ENCODE measurements at places on chromosomes 7 and 10.
A peak's percentile ranks its signal among the peaks of the same experiment; 100 is the strongest.

DNA sequence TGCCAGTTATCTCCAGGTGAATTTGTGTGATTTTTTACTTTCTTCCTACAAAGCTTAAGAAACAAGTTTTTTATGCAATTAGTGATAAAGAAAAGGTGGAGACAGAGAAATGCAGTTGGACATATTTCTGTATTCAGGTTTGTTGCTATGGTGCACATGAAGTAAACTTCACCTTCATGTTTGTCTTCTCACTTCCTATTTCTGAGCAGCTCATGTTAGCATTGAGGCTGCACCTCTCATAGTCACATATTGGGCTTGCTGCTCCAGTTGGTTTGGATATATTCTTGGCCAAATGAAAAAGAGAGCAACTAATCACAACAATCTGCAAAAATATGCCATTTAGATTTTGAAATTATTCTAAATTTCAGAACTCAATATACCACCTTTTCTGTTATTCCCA, 475.6 kb upstream of the ZWINT start:
- DNase-seq = no peak

DNA sequence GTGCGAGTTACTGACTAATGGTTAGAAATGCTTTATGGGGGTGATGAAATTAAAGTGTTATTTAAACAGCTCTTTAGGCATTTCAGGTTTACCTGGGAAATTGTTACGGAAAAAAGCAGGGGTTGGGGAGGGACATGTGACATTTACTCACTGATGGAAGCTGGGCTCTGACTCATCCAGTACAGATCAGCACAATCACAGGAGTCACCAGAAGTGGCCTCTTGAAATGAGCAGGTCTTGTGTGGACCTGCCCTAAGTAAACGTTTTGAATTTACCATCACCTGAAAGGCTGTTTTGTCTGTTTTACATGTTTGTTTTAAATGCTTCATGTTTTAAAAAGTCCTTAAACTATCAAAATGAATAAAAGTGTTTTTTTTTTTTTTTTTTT, 2.3 kb downstream of the GLRX3 start:
- DNase-seq = no peak

DNA sequence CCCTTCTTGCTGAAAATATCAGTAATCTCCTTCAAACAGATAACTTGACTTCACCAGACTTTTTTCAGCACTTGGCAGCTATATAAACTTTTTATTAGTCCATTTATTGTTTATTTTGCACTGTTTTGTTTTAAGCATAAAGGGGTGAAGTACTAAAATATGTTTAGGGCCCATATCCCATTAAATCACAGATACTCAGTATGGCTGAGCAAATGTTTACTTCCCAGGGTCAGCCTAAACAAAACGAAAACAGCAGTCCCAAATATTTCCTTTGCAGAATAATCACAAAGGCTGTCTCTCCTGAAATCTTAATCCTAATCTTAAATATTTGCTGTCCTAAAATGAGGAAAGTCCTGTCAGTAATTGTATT, 649.6 kb downstream of the TNS3 start:
- no peak for DNase-seq

GRCh38 chr7:120774481-120774880, 83.5 kb downstream of the TSPAN12 start:
- no peak for DNase-seq

DNA sequence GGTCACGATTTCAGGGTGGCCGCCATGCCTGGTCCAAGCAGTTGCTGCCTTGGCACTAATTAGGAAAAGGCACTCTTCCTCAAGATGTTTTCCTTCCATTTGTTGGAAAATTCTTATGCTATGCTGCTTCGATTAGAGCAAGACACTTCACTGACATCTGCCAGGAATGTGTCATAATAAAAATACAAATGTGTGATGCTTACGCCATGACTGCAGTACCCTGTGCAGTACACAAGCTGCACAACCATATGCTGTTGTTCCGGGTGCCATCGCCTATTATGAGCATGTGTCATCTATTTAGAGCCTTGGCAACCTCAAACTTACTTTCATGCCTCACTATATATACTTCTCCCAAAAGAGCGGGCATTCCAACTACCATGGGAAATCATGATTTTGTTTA, 14.9 kb upstream of the MPP7 start:
- peak; percentile 38 for DNase-seq

- DNase-seq = no peak
Observed at GRCh38 chr10:18738835-18739234, 79.6 kb downstream of the ARL5B start.

DNA sequence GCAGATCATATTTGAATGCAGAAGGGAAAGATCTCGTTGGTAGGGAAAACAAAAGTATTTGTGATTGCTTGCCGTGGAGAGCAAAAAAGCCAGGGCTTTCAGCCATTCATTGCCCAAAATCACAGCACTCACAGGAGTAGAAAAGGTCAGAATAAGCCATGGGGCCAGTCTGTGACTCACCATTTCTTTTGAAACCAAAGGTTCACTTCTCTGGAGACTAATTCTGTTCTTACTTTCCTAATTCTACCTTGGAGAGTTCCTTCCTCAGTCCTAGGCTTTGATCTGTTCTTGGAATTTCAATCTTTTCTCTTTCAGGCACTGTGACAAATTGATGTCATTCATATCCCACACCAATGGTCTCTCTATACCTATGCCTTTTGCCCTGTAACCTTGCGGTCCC, 54.1 kb upstream of the FAM180A start:
- DNase-seq = no peak

DNA sequence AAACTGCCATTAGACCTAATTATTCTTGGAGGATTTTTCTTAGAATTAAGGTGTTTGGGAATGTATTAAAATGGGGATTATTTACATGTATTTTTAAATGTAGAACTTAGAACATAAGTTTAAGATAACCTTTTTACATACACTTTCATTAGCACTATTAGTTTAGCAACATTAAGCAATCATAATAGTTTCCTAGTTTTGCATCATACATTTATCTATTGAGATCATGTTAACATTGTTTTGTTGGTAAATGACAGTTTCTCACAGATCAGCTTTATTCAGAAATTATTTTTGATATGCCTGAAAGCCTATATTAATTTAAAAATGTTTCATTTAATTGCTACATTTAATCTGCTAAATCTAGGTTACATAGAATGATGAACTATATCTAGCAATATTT, 189.7 kb upstream of the PPP1R3A start:
- DNase-seq = no peak

DNA sequence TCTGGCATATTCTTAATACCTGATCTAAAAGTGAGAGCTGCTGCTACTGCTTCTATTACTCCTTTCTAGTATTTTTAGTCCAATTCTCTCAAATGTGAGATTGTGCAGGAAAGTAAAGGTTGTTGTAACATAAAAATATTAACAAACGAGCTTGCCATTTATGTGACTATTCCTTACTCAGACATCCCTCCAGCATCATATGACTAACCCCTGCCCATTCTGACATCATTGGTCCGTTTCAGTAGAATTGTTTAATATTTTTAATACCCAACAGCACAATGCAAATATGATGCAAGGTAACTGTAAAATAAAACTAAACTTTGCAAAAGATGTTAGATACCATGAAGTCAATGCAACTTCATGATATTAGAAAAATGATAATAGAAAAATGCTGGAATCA, 83.6 kb downstream of the CFAP58 start:
- no peak for DNase-seq

GRCh38 chr7:55191926-55192692, 173.0 kb upstream of the LANCL2 start:
- no peak for DNase-seq

- DNase-seq = no peak
Observed at GRCh38 chr10:86817246-86817645, 60.8 kb downstream of the BMPR1A start.

GRCh38 chr7:92751902-92752901, 84.2 kb downstream of the CDK6 start:
- DNase-seq = no peak

DNA sequence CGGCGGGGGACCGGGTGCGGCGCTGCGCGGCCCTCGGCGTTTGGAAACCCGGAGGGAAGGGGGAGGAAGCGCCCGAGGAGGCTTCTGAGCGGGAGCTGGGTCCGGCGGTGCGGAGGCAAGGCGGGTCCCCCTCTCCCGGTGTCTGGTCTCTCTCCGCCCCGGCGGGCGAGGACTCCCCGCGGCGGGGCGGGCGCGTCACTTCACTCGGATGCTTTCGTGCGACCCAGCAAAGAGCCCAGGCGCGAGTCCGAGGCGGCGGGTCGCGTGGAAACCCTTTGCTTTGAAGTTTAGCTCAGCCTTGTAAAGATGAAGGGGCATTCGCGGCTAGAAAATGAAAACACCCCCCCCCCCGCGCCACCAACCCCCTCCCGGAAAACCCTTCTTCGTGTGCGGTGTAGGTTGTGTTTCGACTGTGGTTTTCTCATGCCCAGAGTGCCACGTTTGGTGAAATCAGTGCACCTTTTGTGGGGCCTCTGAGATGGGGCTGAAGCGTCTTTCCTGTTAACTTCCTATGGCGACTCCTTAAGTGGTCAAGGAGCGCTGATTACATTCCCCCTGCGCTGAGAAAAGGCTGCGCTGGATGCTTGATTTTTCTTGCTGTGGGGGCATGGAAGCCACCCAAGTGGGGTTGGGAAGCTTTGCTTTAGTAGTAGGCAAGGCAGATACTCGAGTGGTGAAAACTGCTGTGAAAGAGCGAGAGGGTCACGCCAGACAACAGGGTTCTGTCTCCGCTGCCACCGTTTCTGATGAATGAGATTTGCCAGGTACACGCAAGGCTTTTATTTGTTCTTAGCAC, 876 bp downstream of the GNAI1 start:
- DNase-seq = no peak

- no peak for DNase-seq
Observed at GRCh38 chr10:100448951-100449350, 13.9 kb upstream of the WNT8B start.

DNA sequence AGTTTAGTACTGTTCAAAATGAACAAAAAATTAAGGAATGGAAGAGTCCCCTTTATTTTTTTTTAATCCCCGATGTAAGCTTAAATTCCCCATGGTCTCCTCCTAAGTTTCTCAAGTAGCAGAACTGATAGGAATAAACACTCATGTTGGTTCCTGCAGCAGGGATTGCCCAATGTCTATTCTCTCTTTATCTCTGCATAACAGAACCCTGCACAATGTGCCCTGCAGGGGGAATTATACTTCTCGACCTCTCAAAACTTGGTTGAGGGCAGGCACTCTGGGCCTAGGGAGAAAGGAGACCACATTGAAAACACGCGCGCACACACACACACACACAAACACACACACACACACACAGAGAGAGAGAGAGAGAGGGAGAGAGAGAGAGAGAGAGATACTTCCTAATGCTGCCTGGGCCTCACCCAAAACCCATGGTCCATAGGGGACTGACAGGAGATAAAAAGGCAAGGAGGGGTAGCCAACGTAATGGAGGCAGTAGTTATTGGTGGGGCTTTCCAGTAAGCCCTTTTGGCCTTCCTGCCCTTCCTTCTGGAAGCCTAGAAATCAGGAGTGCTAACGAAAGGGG, 22.7 kb downstream of the JAZF1 start:
- DNase-seq = no peak

- peak; percentile 28 for DNase-seq
Observed at GRCh38 chr7:30226614-30227268, 57.7 kb upstream of the ZNRF2 start.

GRCh38 chr10:78155722-78156121, 122.1 kb downstream of the RPS24 start:
- no peak for DNase-seq

GRCh38 chr7:94332571-94332970, 62.1 kb upstream of the COL1A2 start:
- DNase-seq = no peak

DNA sequence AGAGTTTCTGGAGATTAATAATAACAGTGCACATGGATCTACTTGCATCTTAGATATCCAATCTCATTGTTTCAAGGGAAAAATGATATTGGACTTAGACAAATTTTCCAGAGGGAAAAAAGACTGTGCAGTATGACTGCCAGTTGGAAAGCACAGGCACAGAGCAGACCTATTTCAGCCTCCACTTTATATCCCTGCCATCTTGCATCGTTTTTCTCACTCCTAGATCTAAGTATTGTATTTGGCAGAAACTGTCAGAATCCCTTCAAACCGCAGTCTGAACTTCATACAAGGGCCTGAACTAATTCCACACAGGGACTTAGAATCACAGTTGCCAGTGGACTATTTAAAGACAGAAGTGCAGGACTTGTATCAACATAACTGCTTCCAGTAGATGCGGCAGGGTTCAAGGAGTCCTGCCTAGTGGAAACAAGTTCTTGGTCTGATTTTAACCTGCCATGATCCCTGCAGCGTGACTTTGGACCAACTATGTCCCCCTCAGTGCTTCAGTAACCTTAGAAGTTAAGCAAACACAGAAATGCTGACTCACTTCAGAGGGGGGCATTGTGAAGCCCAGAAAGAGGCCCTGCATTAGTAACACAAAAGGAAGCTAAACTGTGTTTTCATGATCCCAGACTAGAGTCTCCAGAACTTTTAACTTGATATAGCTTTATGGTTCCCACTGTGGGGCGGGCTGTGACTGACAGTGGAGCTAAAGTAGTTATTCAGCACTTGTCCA, 95.7 kb upstream of the PALS2 start:
- no peak for DNase-seq

DNA sequence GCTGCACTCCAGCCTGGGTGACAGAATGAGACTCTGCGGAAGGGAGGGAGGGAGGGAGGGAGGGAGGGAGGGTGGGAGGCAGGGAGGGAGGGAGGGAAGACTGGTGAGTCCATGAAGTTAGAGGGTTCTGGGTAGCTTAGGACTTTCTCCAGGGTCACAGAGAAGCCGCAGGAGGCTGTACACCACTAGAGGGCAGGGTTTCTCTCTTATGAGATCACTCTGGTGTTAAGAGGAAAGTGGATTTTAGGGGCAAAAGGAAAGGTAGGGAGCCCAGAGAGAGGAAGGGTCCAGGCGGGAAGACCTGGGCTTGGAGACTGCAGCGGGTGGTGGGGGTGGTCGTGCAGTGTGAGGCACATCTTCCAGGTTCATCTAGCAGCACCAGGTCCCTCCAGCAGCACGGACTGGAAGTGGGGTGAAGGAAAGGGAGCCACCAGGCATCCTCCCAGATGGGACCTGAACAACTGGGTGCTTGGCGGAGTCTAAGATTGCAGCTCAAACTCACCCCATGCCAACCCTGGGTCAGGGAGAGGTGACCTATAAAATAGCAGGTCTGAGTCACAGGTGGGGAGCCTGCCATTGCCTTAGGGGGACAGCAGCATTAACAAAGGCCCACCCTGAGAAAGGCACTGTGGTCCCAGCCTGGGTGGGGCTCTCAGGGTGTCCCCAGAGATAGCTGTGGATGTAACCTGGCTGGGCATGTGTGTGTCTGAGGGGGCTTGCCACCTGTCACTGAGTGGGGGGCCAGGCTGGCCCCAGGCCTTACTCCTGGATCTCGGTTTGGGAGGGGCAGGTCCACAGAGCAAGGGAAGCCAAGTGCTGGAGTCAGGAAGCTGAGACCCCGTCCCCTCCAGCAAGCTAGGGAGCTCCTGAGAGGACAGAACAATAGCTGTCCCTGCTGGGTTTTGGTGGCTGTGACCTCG, 48.5 kb upstream of the SLC29A3 start:
- no peak for DNase-seq

GRCh38 chr7:121385056-121385799, 10.9 kb downstream of the FAM3C start:
- DNase-seq = no peak

- no peak for DNase-seq
Observed at GRCh38 chr7:66700633-66701131, 39.9 kb upstream of the RABGEF1 start.

- DNase-seq = no peak
Observed at GRCh38 chr10:34651416-34652195, 163.5 kb downstream of the PARD3 start.

Data from NCI-H524 treated with DMSO at 0.1 percent for 48 hours (cell line).